EH (cell line): ENCODE measurements at places on chromosomes 6 and 20.
A peak's percentile ranks its signal among the peaks of the same experiment; 100 is the strongest.

GRCh38 chr20:62381842-62382241 is 5.1 kb upstream of the RPS21 start:
- DNase-seq = no peak

GRCh38 chr6:154721460-154721859 is 11.8 kb upstream of the SCAF8 start:
- peak; percentile 71 for DNase-seq

GRCh38 chr6:107656401-107656800 is 166.5 kb downstream of the SOBP start:
- DNase-seq = peak; percentile 47

GRCh38 chr20:50562262-50562701 is 52.1 kb downstream of the PTPN1 start:
- DNase-seq = no peak

DNA sequence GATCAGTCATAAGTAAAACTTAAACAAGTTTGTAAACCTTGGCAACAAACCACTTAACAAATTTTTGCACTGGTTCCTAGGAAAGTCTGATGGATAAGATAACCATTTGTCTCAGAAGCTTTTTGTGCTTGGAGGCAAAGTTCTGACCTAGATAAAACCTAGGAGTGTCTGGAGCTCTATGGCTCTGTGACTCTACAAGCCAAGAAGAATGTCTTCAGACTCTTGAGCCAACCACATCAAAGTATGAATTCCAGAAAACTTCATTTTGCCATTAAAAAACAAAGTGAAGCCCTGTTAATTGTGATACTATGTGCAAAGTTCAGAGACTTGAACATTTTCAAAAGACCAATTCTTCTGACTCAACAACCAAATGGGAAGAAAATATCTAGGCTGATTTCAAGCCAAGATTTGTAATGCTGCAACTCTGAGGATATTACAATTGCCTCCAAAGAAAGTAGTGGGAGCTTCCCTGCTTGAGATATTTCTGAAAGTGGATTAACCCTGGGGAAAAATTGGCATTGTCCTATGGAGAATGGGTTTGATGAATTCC is 158.1 kb upstream of the FOXQ1 start:
- peak; percentile 19 for DNase-seq

GRCh38 chr6:24064106-24064505 is 61.9 kb upstream of the NRSN1 start:
- no peak for DNase-seq

- DNase-seq = peak; percentile 93
Observed at GRCh38 chr6:151323791-151324487, 67.4 kb downstream of the ZBTB2 start.

DNA sequence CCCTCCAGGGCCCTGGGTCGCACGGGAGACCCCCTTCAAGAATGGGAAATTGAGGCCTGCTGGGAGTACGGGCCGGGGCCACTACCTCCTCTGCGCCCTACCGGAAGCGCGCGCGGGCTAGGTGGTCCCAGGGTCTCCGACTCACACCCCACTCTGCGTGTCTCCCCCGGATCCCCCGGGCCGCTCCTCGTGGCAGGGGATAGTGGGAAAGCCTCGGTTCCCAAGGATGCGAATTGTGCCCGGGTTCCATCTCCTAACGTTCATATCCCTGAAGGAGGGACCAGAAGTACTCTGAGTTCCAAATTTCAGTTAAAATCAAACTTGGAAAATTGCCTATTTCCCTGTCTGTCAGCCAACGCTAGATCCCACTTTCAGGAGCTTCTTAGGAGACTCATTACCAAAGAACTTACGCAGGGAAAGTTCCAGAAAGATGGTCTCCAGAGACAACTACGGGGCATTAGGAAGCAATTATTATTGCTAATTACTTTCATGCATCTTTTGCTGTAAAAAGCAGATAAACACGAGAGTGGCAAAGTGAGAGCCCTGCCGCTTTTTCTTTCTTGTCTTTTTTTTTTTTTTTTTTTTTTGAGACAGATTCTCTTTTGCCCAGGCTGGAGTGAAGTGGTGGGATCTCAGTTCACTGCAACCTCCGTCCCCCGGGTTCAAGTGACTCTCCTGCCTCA is 858 bp downstream of the FAM83D start:
- DNase-seq = peak; percentile 49

DNA sequence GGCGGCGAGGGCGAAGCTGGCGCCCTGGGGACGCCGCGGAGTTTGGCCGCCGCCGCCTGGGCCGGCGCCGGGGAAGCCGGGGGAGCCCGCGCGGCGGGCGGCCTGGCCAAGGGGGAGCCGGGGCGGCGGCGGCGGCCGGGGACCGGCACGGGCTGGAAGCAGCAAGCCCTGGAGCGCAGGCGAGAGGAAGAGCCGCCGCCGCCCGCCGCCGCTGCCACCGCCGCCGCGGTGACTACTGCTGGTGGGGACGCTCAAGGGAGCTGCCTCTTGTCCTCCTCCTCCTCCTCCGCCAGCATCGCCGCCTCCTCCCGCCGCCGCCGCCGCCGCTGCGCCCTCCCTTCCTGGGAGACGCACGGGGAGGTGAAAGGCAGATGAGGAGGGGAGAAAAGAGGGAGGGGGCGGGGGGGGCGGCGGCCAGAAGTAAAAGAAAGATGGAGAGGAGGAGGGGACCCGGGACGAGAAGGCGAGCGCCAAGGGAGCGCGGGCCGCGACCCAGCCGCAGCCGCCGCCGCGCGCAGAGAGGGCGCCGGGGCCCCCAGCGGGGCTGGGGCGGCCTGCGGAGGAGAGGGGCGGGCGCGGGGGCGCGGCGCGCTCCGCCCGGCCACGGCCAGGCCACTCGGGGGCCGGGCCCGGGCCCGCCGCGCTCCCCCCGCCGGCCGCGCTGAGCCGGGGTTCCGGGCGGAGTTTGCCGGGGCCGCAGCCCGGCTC is 846 bp downstream of the PDE10A start:
- DNase-seq = no peak

- no peak for DNase-seq
Observed at GRCh38 chr6:9307786-9308185, 872.4 kb upstream of the SLC35B3 start.
